Mammary epithelial cell (primary cell): ENCODE measurements at places on chromosomes 12 and 14.

- peak; percentile 20 for DNase-seq
Measured at GRCh38 chr12:52832985-52833905, 866 bp downstream of the KRT79 start.

GRCh38 chr12:53192531-53193021 lies 11.9 kb upstream of the CSAD start:
- no peak for DNase-seq

DNA sequence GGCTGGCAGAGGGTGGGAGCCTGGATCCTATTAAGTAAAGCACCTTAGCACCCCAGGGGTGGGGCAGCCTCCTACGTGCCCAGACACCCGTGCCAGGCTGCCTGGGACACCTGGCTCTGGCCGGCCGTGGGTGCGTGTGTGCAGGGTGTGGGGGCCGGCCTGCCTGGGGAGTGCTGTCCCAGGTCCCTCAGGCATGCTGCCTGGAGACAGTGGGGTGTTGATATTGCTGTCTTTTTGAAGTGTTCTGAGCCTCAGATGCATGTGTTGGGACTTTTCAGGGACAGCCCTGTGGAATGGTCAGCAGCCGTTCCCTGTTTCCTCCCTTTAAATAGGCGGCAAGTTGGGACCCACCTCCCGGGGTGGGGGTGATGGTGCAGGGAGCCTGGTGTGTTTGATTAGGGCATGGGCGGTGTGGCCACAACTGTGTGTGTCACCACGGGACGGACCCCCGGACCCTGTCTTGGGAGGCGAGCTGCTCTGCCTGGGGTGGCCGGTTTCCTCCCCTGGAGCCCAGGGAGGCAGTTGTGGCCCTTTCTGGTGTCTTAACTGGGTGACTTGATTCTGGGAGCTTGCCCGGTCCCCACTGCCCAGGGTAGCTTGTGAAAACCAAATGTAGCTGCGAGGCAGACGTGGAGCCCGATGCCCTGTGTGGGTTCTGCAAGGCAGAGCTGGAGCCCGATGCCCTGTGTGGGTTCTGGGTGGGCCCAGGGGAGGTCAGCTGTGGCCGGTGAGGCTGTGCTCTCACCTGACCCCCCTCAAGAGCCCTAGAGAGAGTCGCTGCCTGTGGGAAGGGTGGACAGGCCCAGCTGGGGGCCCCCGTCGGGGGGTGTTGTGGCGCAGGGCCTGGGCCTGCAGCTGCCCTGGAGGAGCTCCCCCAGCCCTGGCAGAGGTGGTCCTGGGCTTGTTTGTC lies 8.2 kb downstream of the ULK1 start:
- DNase-seq, result no peak

GRCh38 chr12:112091563-112091962 lies 17.0 kb downstream of the NAA25 start:
- DNase-seq, result no peak

- no peak for DNase-seq
Measured at GRCh38 chr14:93331002-93331727, 1.7 kb downstream of the BTBD7 start.

GRCh38 chr12:32486158-32486557 lies 86.8 kb downstream of the FGD4 start:
- DNase-seq, result peak; percentile 59

DNA sequence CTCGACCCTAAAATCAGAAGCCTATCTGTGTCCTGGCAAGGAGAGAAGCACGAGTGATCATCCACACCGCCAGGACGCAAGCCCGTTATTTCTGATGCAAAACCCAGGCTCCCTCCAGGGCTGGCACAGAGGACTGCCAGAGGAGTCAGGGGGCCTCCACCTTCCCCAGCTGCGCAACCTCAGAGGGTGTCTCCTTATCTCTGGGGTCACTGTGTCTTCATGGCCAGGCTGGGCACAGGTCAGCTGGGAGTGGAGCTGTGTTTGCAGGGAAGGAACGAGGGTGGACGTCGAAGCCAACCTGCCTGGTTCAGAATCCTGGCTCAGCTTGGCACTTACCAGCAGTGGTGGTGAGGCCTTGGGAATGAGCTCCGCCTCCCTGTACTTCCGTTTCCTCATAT lies 12.0 kb upstream of the SERPINA3 start:
- no peak for DNase-seq

DNA sequence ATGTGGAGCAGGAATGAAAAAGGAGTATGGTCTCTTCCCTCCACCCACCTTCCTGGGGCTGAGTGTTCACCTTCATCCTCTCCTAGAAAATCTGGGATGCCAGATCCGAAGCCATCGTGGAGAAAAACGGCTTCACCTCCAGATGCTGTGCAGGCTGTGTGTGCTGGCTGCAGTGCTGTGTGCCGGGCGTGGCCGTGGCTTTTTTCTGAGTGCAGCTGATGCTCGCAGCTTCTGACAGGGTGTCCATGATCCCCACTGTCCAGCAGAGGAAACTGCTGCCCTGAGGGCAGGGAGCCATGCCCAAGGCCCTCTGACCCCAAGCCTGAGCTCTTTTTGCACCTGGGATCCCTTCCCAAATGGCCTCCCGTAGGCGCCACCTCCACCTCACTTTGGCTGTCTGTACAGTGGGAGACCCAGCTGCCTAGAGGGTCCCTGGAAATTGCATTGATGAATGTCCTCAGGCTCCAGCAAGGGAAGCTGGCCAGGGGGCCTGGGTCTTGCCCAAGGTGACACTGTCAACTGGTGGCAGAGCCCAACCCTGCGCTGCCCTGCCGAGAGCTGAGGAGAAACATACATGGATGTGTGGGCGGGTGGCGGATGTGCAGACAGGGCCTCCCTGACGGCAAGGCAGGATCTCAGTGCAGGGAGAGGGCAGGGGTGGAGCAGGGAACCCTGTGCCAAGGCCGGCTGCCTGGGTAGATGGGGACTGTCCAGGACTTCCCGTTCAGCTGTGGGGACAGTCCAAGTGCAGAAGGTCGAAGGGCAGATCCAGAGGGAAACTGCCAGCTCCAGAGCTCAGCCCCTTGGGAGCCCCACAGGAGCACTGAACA lies 53.3 kb downstream of the BEGAIN start:
- DNase-seq, result no peak

DNA sequence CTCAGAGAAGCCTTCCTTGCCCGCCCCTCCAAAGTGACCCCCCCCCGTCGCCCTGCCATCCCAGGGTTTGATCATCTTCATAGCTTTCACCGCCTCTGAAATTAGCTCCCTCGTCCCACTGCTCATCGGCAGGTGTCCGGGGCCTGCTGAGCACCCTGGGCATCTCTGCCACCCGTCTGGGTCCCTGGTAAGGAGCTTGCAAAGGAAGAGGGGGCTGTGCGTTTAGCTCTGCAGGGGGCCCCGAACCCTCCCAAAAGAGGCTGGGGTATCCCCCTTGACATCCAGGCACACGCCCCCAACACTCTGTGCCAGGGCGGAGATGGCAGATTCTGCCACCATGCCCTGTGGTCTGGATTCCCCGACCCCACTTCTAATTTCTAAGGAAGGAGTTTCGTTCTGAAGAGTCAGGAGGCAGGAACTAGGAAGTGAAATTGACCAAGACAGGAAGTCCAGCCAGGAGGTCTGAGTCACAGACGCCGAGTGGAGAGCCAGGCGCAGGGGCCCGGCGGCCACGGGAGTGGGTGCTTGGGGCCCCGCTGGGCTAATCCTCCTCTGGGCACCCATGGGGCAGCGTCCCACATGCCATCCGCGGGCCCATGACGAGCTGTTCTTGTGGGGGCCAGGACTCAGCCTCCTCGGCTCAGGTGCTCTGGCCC lies 95.7 kb downstream of the RFLNA start:
- DNase-seq, result no peak
